8988T (cell line): ENCODE measurements at places on chromosomes 3 and 15.

- no peak for DNase-seq
Measured at GRCh38 chr15:31353931-31354330, 27.3 kb downstream of the KLF13 start.

GRCh38 chr15:84914351-84914750, 29.9 kb downstream of the SLC28A1 start:
- DNase-seq: no peak

GRCh38 chr15:53843869-53844569, 84.6 kb upstream of the WDR72 start:
- DNase-seq: no peak

- DNase-seq: no peak
Measured at GRCh38 chr15:78104119-78104479, 11.7 kb downstream of the SH2D7 start.

DNA sequence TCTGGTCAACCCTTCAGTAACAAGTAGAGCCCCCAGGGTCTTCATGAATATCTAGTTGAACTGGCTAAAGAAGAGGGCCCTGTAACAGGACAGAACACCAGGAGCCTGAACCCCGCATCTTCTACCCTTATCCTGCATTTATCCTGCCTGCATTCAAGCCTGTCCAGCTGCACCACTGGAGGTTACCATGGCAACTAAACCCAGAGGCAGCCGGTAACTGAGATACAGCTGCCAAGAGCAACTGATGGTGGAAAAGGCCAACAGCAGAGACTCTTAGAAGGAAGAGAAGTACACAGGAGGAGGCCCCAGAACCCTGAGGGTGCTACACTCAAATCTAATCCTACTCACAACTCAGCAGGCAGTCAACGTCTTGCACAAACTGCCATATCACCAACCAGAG, 3.7 kb upstream of the PRKAR2A start:
- no peak for DNase-seq

DNA sequence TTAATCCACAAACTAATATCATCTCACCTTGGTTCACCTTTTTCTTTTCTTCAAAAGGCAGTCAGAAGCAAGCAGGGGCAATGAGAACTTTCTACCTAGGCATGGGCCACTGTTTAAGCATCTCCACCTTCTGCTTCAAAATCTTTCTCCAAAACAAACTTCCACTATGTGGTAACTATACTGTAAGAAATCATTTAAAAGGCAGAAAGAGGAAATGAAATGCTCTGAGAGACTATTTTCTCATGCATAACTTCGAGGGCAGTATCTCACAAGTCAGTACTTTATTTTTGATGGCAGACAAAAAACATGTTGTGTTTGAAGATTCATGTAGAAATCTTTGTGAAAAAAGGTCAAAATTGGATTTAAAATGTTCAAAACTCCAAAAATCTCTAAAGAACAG, 419.7 kb downstream of the ZBTB20 start:
- no peak for DNase-seq

DNA sequence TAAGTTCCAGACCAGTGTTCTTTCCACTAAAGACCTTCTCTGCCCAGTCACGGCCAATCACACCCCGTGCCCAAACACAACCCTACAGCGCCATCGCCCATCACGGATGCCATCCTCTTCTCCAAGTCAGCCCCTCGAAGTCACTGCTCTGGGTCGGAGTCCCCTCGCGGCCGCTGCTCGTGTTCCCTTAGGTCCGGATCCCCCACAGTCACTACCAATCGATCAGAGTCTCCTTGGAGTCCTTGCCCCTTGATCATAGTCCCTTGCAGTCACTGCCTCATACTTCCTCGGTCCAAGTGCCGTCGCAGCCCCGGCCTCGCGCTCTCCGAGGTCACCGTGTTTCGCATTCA, 461 bp downstream of the PCYT1A start:
- DNase-seq: peak; percentile 26

DNA sequence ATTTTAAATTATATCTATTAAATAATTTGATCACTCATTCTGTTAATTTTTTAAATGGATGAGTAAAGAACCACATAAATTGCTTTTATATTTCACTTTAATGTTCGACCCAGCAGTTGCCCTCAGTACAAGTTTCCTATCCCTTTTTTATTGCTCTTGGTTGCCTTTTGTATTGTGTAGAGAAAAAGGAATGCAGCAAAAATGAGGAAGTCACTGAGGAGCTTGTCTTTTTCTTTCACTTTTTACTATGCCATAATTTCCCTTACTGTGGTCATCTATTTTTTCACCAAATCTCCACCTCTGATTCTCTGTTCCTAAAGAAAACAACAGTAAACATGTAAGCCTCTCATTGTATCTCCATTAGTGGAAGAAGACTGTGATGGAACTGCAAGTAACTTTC, 122.7 kb downstream of the B3GALNT1 start:
- DNase-seq: no peak

DNA sequence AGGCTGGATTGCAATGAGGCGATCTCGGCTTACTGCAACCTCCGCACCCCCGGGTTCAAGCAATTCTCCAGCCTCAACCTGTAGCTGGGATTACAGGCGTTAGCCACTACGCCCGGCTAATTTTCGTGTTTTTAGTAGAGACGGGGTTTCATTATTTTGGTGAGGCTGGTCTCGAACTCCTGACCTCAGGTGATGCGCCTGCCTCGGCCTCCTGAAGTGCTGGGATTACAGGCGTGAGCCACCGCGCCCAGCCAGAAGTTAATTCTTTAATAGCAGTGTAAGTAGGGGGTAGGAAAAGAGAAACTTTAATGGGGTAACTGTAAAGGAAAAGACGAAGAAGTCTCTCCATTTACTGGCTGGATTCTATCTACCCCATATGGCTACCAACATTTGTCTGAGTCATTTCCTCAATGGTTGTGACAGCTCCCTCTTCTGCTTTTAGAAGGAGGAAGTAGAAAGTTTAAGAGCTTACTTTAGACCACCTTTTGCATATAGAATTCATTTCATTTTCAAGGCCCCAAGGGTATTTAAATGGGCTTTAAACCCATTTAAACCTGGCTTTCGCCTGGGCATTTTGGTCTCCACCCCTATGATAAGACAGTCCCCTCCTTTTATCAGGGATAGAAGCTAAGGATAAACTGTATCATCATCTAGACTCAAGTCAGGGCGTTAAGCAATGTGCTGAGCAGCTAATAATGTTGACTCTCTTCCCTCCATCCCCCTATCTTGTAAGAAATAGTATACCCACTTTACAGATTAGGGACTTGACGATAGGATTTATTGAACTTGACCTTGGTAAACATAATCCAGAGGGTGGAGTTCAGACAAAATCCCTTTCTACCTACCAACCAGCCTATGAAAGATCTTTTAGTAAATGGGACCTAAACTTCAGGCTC, 1.1 kb upstream of the CDV3 start:
- DNase-seq: no peak

GRCh38 chr15:66897416-66897815, 168.0 kb upstream of the SMAD3 start:
- no peak for DNase-seq

DNA sequence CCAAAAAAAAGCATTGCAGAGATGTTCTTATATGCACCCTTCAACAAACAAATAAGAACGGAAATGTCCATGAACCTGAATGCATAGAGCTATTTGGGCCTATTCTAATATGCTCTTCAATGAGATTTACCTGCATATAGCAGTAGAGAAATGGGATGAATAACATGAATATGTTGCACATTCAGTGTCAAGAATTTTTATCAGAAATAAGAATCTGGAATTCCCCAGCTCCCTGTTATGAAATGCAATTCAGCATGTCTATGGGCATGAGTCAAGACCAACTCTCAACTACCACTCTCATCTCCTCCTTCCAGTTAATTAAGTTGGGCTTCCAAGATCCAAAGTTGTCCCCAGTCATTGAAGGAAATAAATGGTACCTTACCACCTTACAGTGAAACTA, 133.7 kb upstream of the ALCAM start:
- DNase-seq: no peak

GRCh38 chr15:70507772-70508371, 255.5 kb downstream of the UACA start:
- no peak for DNase-seq

DNA sequence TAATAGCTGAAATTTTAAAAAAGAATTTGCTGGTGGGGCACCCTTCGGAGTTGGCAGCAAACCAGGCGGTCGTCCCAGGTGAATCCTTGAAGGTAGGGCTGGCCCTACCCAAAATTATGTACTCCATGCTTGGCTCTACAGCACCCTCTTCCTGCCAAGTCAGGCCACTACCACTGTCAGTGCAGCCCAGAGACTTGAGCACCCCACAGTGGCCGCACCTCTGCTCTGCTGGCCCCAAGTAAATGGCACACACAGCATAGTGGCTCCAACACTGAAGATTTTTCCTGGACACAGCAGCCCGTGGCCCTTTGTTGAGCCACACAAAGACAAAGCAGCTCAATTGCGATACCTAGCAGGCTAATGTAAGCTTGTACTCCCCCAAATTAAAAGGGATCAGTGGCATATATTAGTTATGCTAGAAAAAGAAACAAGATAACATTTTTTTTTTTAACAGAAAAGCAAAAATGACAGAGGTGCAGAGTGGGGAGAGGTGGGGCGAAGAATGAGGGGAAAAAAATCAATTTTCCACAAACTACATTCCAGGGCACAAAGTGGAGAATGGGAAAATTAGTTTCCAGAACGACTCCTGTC, 250.5 kb downstream of the UACA start:
- DNase-seq: peak; percentile 48

GRCh38 chr15:64148581-64148980, 3.0 kb upstream of the SNX22 start:
- DNase-seq: no peak

DNA sequence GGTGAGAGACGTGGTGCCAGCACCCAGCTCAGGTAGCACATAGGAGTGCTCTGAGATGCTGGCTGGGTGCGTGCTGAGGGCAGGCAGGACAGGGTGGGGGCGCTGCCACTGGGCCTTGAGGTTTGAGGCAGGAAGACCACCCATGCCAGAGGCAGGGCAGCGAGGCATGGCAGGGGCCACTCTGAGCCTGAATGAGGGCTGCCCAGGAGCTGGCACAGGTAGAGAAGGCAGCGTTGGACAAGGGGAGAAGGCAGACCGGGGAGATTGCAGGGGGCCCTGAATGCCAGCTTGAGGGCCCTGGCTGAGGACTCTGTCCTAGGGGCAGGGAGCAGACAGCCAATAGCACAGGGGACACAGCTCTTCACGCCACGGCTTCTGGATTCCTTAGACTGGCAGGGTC, 50.2 kb downstream of the ADAMTS7 start:
- no peak for DNase-seq

- DNase-seq: no peak
Measured at GRCh38 chr3:178736300-178736699, 200.1 kb downstream of the KCNMB2 start.

- no peak for DNase-seq
Measured at GRCh38 chr15:67928666-67929065, 88.8 kb upstream of the RNU6-1 start.

- peak; percentile 58 for DNase-seq
Measured at GRCh38 chr15:77901921-77902750, 175.4 kb downstream of the TBC1D2B start.

DNA sequence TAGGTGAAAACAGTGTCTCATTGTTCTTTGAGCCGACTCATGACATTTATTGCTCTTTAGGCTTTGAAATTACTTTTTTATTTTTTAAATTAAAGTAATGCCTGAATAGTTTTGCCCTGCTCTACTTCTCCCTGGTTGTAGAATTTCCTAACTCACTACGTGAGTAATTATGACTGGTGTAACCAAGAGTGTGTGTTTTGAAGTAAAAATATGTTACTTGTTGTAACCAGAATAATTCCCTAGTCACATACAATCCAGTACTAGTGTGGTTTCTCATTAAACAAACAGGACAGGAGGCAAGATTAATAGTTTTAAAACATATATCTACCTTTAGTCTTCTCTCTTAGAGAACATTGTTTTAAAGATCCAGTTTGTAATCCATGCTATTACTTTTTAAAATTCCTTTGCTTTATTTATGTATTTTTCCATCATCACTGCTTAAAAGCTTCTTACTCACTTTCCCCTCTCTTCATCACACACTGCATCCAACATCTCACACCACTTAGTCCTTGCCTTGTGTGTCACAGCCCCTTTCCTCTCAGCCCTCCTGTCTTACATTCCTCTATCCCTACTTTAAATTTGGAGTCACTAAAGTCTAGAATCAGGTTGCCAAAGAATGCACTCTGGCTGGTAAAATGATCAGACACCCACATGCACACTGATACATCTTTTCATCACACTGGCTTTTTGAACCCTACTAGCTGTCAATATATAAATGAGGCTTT, 219.7 kb downstream of the WNT5A start:
- DNase-seq: no peak

GRCh38 chr15:89649716-89650115, 5.6 kb downstream of the KIF7 start:
- no peak for DNase-seq

DNA sequence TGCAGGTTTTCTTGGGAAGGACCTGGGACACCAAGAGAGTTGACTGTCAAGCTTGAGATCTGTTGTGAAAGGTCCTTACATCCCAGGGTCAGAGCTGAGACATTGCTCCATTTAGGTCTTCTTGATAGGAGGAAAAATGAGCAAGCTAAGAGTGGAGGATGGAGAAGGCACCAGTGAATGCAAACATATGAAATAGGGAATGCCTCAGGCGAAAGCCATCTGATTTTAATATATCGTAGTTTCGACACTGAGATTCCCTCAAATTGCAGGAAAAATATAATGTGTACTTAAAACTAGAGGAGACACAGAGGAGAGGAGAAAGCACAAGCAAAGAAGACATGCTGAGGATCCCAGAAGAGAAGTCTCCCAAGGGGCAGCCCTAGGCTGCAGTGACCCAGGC, 85.5 kb downstream of the TM4SF4 start:
- no peak for DNase-seq

DNA sequence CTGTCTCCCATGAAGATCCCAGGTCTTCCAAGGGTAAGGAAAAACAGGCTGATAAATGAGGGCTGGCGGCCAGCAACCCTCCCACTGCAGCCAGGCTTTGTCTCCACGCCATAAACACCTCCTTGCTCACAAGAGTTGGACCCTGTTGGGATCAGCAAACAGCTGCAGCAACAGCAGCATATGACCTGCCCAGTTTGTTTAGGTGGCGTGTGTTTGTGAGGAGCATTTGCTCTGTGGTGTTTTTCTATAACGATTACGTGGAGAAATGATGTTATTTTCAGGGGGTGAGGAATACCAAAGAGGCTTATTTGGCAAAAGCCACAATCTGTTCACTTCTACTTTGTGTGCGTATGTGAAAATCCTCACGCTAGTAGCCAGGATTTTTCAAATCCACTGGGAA, 58.5 kb downstream of the RFTN1 start:
- DNase-seq: no peak

- no peak for DNase-seq
Measured at GRCh38 chr3:186172353-186172752, 63.5 kb upstream of the ETV5 start.

DNA sequence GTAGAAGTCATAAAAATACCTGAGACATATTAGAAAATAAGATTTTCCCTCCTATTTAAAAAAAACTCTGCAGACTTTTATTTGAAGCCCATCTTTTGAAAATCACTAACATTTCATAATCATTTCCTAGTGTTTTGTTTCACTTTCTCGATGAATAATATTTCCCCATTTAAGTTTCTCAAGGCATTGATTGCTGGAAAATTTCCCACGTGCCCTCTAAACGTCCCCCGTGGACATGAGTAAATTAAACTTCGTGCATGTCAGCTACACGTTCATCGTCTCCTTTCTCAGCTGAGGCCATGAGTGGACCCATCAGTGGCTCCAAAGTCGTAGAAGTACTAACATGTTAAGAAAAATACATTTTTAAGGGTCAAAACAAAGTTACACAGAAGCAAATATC, 2.0 kb upstream of the TM2D3 start:
- DNase-seq: no peak

- no peak for DNase-seq
Measured at GRCh38 chr3:37092484-37092883, 81.9 kb downstream of the LRRFIP2 start.

GRCh38 chr15:90388462-90389380, 679 bp downstream of the IQGAP1 start:
- DNase-seq: peak; percentile 22
